ENCODE measurements at places on chromosomes 11 and 22.
A peak's percentile ranks its signal among the peaks of the same experiment; 100 is the strongest.

GRCh38 chr22:27915986-27916385 lies 3.1 kb downstream of the PITPNB start:
- no peak for DNase-seq

DNA sequence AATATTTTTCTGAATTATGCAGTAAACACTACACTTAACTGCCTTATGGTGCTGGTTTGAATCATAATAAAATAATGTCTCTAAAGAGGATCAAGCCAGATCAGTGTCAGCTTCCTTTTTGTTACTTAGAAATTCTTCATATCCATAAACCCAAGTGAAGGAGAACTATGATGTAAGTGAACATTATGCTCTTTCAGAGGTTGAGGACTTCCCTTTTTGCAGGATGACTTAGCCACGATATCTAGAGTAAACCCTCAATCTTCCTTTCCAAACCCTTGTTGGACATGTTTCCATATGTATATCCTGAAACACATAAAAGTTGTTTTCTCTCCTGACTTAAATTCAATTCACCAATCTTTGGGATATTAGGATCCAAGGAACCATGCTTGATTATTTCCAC lies 19.1 kb downstream of the OR8D1 start:
- DNase-seq = no peak

GRCh38 chr11:67698247-67698646 lies 23.8 kb upstream of the ALDH3B2 start:
- no peak for DNase-seq

DNA sequence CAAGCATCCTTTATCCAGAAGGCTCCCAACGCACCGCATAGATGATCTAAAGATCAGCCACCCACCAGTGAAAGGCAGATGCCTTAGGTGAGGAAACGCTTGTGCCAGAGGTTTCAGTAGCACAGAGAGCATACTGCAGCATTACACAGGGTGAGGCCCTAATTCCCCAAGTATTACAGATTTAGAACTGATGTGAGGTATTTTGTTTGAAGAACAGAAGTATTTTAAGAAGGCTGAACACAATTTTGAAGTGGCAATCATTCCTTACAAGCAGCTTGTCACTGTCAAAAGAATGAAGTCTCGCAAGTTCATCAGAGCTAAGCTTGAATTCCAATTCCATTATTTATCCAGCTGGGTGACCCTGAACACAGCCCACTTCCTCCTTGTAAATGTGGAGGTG lies 70.0 kb upstream of the FAT3 start:
- no peak for DNase-seq

DNA sequence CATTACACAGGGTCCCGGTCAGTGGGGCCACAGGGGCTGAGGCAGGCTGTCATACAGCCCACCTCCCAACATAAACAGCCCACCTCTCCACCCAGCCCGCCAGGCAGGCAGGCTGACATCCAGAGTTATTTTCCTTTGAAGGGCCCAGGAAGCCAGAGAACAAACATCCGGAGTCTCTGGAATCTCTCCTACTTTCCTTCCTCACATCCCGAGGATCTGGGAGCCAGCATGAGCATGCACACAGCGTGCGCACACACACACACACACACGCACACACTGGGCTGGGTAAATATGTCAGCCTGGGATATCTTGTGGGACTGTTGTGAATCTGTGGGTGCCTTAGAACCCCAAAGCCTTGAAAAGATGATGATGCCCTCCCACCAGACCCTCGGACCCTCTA lies 55.4 kb downstream of the PDE2A start:
- no peak for DNase-seq

DNA sequence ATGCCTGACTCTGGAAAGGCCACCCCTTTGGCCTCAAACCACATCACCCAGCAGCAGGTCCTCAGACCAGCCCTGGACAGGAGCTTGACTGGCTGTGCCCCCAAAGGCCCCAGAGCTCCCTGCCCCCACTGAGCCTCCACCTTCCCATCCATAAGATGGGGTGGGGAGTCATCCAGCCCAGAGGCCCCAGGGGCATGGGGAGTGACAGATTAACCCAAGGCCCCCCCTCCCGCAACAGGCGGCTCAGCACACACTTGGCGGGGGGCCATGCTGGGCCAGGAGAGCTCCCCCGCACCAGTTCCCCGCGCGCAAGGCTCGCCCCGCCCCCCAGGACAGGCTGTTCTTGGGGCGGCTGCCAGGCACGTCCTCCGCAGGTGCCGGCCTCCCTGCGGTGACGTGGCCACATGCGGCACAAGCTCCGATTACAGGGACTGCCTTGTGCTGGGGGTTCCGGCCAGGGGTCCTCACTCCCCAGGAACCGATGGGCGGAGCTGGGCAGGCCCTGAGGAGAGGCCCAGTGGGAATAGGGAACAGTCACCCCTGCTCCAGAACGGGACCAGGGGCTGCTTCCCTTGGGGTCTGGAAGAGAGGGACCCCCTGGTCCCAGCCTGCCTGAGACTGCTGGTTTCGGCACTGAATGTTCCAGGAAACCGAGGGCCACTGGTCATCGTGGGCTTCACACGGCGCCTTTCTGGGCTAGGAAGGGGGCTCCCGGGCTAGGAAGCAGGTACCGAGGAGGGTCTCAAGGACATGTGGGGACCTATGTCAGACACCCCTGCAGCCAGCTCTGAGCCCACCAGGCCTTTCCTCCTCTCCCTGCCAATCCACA lies 5.1 kb upstream of the CDKN1C start:
- no peak for DNase-seq

GRCh38 chr22:40241200-40241763 lies 63.6 kb downstream of the TNRC6B start:
- no peak for DNase-seq

- DNase-seq = no peak
Measured at GRCh38 chr11:17102462-17102861, 25.0 kb upstream of the RPS13 start.

DNA sequence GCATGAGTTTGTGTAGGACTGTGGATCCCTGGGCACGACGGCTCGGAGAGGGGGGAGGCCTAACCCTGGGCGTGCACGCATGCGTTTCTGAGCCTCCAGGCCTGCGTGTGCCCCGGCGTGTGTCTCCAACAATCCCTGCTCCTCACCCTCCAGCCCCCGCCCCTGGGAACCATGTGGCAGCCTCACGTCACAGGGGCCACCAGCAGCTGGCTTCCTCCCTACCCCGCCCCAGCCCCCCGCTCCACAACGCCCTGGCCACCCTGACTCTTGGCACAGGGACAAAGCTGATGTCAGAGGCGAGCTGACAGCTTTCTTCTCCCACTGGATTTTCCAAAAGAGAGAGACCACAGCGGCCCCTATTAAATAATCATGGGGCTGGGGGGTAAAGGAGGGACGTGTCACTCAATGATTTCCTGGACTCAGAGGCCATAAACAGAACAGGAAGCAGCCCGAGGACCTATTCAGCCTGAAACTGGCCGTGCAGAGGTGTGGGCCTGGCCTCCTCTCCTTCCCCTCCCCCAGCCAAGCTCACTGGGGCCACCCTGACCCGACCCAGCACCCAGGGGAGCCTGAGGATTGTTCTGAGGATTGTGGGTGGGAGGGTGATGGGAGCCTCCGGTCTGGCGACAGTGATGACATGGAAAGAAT lies 6.8 kb upstream of the LIF start:
- peak; percentile 74 for DNase-seq

- DNase-seq = no peak
Measured at GRCh38 chr22:22201185-22201929, 43.2 kb upstream of the VPREB1 start.

DNA sequence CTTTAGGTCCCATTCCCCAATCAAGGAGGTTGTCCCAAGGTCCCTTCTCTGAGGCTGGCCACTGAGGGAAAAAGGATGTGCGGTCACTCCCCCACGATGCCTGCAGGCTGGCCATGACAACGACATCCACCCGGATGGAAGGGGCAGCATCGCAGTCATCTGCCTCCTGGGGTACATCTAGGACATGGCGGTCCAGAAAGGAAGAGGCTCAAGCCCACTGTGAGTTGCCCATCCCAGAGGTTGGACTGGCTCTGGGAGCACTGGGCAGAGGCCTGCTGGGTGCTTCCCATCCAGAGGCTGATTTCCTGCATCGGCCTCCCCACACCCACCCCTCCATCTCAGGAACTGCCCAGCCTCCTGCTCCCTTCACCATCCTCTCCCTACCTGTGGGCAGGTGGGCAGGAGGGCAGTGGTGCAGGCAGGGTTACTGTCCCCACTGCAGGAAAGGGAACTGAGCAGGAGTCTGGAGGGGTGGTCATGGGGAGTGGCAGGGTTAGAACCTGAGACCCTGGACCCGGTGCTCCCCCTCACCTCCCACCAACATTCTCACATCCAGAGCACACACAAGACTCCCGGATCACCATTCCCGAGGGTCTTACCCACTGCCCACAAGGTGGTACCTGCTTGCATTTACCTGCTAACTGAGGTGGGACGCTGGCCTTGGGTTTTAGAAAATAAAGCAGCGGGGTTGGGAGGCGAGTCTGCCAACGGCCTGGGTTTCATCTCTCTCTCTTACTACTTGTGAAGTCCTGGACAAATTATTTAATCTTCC lies 4.4 kb downstream of the RCE1 start:
- no peak for DNase-seq

DNA sequence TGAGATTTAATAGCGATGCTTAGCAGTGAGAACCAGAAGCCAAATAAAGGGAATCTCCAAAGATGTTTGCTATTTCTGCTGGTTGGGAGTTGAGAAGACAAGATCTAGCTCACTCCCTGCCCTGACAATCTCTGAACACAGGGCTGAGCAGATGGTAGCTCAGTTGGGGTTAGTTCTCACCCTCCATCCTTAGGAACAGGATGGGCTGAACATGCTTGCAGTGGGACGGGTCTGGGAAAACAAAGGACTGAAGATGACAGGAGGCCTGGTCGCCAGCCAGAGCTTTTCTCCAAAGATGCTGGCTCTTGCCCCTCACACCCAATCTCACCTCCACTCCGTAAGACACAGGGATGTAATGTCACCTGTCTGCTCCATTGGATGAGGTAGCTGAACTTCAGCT lies 72.7 kb downstream of the SC5D start:
- DNase-seq = no peak

DNA sequence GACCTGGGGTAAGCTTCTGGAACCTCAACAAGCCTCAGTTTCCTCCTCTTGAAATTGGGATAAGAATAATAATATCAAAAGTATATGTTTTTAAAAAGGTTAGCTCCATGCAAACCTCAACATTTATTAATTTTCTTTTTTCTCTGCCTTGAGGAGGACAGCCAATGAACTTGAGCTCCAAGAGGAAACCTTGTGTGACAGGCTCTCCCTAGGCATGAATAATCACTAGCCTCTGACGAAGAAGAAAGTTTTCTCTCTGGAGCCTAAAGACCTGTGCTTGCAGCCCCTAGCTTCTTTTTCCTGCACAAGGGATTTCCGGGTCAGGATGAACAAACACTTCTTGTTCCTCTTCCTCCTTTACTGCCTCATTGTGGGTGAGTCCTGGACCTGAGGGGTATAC lies at the start of gene PATE3:
Gene PATE3 (plus strand): TSS at position 301 of the 400 bp plus-strand sequence. CDS start 25 bp downstream, at position 326.
- no peak for DNase-seq

- no peak for DNase-seq
Measured at GRCh38 chr11:17098038-17098437, 20.6 kb upstream of the RPS13 start.

- DNase-seq = no peak
Measured at GRCh38 chr11:116403794-116404461, 368.9 kb downstream of the BUD13 start.

DNA sequence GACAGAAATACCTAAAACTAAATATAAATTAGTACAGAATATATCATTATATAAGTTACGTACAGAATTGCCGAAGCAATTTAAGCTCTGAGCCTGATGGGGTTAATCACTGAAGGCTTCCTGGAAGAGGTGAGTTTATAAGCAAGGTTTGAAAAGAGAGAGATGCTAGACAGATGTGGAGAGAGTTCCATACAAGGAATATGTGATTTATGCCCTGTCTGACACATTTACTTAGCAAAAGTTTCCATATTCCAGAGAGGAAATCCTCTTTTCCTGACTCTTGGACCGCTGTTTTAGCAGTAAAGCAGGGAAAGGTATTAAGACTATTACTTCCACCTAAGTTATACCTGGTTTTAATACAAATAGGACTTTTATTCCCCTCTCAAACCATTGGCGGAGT lies 65.1 kb downstream of the DBX1 start:
- no peak for DNase-seq

DNA sequence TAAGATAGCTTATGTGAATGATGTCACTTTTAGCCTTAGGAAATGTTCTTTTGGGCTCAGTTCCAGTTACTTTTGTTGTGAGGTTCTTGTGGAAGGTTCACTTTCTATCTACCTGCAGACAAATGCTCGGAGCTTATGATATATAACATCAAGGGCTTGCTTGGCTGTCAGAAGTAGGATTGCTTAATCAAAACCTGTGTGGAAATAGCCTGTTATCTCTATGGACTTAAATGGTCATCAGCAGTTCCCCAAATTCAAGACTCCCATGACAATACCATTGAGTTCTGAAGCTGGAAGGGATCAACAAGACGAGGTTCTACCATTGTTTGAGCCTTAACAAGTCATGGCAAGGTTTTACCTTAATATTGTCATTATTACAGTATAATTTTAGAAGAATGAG lies 43.8 kb downstream of the FLI1 start:
- DNase-seq = no peak

- no peak for DNase-seq
Measured at GRCh38 chr11:74636630-74637184, 44.3 kb downstream of the POLD3 start.

GRCh38 chr11:96114178-96115064 lies 190.5 kb upstream of the MTMR2 start:
- DNase-seq = no peak

DNA sequence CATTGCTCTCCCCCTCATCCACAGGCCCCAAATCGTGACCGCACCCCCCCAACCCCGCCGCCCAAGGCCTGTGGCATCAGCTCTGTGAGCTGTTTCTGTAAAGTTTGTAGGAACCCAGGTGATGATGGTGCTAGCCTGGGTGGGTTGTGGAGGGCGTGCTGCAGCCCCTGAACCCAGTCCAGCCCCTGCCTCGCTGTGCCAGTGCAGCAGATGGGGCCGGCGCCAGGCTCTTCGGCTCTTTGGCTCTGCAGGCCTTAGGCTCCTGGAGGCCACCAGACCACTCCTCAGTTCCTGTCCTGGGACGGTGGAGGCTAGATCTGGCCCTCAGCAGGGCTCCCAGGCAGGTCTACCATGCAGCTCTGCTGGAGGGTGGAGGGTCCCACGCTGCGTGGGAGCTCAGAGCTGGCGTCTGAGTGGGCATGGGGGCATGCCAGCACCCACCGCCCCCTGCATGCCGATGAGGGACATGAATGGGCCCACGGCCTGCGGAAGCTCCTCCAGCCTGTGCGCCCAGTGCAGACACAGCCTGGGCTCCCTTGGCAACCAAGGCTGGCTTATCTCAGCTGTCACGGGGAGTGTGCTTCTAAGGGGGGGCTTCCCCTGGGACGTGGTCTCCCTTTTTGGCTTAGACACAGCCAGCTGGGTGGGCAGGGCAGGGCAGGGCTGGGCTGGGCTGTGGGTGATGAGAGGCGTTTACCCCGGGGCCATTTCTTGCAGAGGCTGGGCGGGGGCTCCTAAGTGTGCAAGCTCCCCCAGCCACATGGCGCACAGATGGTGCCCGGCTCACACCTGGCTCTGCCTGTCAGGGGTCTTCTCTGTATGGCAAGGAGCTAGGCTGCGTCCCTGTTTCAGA lies 1187.6 kb downstream of the BRD1 start:
- no peak for DNase-seq

GRCh38 chr11:104668797-104669463 lies 229.3 kb downstream of the CASP12 start:
- DNase-seq = no peak

Data from amygdala (tissue), 56 donors.